ENCODE measurements at places on chromosomes 7 and 10.

DNA sequence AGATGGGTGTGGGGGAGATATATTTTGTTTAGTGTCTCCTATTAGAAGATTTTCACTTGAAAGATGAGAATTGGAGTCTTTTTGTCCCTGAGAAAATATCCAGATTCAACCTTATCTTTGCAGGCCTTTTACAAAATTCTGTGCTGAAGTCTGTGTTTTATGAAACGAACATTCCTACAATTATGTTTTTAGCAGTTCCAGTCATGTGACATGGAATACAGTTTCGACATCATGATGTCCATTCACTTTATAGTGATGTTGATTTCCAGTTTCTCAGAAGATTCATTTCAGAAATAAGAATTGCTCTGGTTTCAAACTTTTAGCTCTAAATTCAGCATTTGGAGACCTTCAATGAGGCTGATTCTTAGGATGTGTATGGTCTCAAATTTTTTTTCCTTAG, 54.4 kb downstream of the CACNB2 start:
- DNase-seq, result no peak

DNA sequence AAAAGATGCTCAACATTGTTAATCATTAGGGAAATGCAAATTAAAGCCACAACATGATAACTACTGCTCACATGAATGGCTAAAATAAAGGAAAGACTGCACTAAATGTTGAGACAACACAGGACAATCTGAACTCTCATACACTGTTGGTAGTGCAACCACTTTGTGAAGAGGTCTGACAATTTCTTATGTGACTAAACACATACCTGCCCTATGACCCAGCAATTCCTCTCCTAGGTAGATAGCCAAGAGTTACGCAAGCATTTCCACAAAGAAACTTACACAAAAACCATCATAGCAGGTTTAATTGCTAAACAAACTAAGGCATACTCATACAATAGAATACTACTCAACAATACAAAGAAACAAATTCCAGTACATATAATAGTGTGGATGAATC, 41.8 kb upstream of the HERPUD2 start:
- no peak for DNase-seq

- no peak for DNase-seq
Observed at GRCh38 chr10:90089719-90090118, 388.3 kb downstream of the KIF20B start.

- DNase-seq, result no peak
Observed at GRCh38 chr7:103636153-103636552, 190.1 kb upstream of the SLC26A5 start.

- peak; percentile 44 for DNase-seq
Observed at GRCh38 chr7:112205343-112206237, 609 bp downstream of the DOCK4 start.

DNA sequence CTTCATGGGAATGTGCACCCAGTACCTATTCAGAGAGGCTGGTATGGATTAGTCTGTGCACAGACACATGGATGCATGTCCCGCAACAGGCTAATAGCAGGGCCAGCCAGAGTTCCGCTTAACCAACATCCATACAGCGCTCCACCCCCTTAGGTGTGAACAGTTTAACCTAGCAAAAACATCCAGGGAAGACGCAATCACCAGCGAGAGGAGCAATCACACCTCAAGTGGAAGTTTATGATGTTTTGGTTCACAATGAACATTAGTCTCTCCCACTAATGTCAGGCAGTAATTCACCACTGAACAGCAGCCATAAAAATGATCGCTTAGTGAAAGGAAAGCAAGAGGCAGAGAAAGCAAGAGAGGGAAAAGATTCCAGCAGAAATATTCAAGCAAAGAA, 91.1 kb downstream of the PLXNA4 start:
- DNase-seq, result no peak

GRCh38 chr7:128322040-128322643, 21.6 kb downstream of the RBM28 start:
- DNase-seq, result no peak

DNA sequence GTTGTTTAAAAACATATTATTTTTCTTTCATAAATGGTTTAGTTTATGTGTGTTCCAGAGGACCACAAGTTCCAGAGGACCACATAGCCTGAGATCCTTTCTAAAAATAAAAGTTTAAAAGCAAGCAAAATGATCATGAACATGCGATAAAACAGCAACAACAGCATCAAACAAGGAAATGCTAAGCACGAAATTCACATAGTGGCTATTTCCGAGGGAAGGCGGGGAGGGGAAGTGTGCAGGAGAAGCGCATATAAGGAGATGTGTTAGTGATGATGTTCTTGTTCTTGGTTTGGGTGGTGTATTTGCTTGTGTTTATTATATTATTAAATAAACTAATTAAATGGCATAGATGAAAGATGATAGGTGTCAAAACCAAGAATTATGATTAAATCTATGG, 1.2 kb downstream of the TBATA start:
- DNase-seq, result no peak

- DNase-seq, result no peak
Observed at GRCh38 chr10:78991187-78991586, 77.6 kb upstream of the ZMIZ1 start.

- DNase-seq, result no peak
Observed at GRCh38 chr7:133672866-133673265, 420.0 kb downstream of the EXOC4 start.

DNA sequence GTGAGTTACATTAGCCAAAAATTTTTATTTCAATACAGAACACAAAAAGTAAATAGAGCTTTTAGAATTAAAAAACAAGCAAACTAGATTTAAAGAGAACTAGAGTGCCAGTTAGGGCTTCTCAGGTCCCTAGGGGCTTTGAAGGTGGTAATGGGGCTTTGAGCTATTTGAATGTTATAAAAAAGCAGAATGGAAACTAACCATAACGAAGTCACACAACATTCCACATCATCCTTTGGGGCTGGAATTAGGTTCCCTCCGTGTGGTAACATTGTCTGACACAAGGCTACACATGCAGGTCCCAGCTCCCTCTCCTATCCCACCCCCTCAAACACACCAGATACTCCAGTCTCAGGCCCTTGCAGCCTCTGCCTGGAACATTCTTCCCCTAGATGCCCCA, 15.3 kb downstream of the JAZF1 start:
- DNase-seq, result no peak

Data from CD4-positive, alpha-beta T cell treated with Interleukin-4 for 1 hour (primary cell).